Activated T-cell treated with anti-CD3 and anti-CD28 coated beads for 1 hour (primary cell): ENCODE measurements at places on chromosomes 6 and 20.

- DNase-seq = no peak
These were observed 98.7 kb downstream of the SULF2 start for GRCh38 chr20:47686545-47686944.

DNA sequence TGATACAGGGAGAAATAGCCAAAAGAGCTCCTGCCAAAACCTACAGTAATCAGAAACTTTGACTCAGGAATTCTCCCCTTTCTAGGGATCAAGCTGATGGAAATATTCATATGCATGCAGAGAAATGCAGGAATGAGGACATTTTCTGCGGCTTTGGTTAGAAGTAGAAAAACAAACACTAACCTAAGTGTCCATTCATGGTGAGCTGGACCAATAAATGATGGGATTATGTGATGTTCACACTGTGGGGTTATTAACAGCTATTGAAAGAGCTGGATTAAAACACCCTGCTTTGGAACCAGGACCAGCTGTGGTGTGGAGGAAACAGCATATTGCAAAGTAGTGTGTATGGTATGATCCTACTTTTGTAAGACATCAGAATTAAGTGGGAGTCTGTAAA lies 143.1 kb downstream of the SYCP2 start:
- DNase-seq = no peak

DNA sequence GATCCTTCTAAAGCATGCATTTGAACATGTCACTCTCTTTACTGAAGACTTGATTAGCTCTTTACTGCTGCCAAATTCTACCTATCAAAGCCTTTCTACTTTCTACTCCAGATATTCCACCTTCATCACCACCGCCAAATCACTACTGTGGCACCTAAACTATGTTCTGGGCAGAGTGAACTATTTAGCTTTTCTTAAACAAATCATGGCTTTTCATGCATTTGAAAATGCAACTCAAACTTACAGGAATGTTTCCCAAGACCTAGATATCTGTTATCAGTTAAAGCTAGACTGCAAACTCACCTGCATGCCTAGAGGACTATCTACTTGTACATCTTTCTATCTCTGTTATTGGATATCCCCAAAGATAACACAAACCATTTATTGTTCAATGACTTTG lies 109.3 kb downstream of the MAFB start:
- DNase-seq = no peak

DNA sequence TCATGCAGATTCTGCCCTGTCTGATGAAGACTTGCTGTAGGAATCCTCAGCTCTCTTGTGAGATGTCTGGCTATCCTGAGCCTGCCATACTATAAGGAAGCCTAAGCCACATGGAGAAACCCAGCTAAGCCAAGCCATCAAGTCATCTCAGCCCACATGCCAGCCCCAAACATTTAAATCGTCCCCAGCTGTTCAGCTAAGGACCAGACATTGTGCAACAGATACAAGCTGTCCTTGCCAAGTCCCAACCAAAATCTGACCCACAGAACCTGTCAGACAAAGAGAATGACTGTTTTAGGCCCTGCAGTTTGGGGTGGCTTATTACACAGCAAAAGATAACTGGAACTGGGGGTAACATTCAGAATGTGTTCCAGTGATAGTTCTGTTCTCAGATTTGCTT lies 36.8 kb upstream of the FOXC1 start:
- no peak for DNase-seq

DNA sequence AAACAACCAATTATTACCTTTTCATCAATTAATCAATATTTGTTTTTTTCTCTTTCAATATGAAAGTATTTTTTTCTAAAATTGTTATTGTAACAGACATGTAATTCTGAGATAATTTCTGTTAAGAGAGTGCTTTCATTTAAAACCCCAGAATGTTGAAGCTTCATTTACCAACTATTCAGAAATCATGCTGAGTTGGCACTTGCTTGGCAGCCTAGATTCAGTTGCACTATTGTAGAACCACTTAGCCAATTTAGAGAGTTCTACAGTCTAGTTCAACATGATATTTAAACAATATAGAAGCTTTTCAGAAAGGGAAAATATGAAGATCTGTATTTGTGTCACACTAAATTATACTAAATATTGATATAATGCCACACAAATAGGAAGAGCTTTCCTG lies 56.1 kb upstream of the NKAIN2 start:
- DNase-seq = no peak

GRCh38 chr6:112986321-112986720 lies 639.2 kb downstream of the RFPL4B start:
- DNase-seq = no peak

- DNase-seq = no peak
These were observed 2.3 kb upstream of the OCSTAMP start for GRCh38 chr20:46552460-46553420.

DNA sequence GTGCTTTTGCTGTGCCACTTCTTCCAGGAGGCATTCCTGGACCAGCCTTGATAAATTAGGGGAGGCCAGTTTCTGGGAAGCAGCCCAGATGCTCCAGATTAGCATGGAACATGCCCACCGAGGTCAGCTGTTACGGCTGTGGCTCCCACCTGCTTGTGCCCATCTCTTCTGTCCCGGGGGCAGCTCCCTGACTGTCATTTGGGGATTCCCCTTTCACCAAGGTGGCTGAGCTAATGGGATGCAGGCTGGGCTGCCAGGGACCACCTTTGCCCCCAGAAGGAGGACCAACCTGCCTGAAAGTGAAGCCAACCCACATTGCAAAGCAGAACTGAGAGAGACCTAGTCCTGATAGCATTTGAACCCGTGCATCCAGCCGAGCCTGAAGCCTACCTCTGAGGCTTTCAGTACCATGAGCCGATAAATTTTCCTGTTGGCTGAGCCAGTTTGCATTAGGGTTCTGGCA lies 85.3 kb downstream of the PTPN1 start:
- no peak for DNase-seq

- DNase-seq = no peak
These were observed 1.2 kb downstream of the DZANK1 start for GRCh38 chr20:18465536-18466200.

DNA sequence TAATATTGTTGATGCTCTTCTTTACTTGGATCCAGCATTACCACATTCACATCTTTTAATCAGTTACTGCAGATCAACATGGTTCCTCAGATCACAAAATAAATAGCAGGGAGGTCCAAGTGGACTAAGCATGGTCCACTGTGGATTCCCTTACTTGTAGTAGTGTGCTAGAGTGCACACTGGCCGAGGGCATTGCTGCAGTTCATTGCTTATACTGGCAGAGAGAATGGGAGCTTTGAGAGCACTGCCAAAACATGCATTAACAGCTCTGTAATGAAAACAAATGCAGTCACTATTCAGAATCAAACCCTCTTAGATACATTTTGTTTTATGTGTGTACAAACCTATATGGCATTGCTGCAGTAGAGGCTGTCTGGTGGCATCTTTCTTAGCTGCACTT lies 471.5 kb downstream of the CD109 start:
- DNase-seq = no peak

- no peak for DNase-seq
These were observed 122.8 kb upstream of the COL21A1 start for GRCh38 chr6:56370127-56370540.
